Mucosa of descending colon (tissue), 3 donors: ENCODE measurements at places on chromosomes 16 and 17. TPM values are rescaled to one million over a fixed set of nuclear protein-coding genes. Genes with fewer than 3 reads are reported as not detected.

Gene KDM6B
- total RNA-seq = 54.6 TPM

DNA sequence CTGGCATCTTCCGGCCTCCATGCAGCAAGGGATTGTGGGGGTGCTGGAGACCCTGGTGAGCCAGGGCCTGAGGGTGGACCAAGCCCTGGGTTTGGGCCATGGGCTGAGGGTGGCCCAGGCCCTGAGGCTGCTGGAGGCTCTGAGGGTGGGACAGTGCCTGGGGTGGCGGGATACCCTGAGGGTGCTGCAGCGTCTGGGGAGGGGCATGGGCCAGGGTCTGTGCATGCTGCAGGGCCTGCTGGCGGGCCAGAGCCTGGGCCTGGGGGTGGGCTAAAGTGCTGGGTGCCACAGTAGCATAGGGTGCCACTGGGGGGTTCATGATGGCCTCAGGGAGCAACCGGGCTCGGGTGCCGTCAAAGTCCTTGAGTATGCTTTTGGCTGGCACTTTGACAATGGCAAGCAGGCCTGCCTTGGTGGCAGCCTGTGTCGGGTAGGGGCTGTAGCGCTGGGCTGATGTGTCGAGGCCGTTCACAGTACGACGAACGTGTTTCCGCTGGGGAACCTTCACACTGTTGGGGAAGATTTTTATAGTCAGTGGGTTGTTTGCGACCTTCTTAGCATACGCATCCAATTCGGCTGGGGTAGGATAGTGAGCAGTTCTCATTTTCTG, 15.6 kb downstream of the TRAF4 start:
- no peak for DNase-seq

DNA sequence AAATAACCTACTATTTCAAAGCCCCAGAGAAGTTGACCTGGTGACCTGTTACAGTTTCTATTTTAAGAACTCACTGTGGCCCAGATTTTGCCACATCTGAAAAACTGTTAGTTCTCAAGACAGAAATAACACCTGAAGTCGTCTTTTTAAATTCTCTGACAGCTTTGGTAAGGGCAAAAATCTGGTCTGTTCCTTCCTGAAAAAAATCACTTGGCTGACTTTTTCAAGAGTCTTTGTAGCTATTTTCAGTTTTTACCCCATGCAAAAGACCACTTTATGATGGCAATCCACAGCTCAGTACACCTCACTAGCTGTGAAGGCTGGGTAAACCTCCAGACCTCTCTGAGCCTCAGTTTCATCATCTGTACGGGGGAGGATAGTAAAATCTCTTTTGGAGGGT, 60.7 kb upstream of the SREBF1 start:
- DNase-seq = no peak

Gene SOX9
- 46.0 TPM for total RNA-seq

Gene UTS2R
- not detected for total RNA-seq

GRCh38 chr16:84521497-84521770, 17.0 kb upstream of the MEAK7 start:
- DNase-seq = no peak

DNA sequence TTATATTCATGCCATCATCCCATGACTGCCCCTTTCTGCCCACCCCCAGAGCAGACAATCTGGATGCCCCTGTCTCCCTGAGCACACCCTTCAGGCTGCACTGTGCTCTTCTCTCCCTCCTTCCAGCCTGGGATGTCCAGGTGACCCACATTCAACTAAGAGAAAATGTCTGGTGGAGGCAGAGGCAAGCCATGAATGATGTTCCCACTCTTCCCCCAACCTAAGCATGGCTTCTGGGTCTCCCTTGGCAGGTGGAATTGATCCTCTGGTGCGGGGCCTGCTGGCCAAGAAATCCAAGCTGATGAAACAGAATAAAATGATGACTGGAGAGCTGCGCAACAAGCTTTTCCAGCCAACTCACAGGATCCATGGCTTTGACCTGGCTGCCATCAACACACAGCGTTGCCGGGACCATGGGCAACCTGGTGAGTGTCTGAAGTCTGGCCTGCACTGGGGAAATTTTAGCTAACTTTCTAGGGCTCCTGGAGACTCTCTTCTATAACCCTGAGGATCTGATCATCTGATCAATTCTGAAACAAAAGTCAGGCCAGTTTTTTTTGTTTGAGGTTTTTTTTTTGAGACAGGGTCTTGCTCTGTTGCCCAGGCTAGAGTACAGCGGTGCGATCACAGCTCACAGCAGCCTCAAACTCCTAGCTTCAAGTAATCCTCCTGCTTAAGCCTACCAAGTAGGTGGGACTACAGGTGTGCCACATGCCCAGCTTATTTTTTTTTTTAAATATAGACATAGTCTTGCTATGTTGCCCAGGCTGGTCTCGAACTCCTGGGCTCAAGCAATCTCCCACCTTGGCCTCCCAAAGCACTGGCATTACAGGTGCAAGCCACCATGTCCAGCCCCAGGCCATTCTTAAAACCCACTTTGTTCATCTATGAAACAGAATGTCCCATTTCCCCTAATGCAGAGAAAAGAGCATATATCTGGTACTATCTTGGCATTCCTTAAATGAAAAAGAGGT, 14.5 kb downstream of the MPO start:
- no peak for DNase-seq

Gene KCNG4
- not detected for total RNA-seq

Gene ACSM3
- total RNA-seq = 27.0 TPM

GRCh38 chr16:87585442-87586200, 16.7 kb upstream of the JPH3 start:
- no peak for DNase-seq

Gene NOL3
- total RNA-seq = 32.0 TPM

GRCh38 chr16:80208015-80208414, 332.8 kb upstream of the DYNLRB2 start:
- no peak for DNase-seq

GRCh38 chr16:70432723-70433457, 6.0 kb downstream of the ST3GAL2 start:
- DNase-seq = no peak

DNA sequence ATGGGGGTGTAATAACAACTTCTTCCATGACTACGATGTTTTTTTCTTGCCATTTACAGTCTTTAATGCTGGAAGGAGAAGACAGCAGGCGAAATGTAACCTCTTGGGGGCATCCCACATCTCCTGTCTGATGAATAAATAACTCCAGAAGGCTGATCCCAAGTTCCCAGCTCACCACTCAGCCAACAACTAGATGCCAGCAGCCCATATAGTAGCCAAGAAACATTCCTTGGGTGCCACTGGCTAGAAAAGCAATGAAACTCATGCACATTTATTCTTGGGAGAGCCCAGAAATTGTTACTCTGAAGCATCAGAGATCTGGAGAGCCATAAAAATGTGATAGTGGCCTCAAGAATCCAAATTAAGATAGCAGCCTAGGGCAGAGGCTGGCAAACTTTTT, 22.7 kb upstream of the TMEM101 start:
- no peak for DNase-seq

DNA sequence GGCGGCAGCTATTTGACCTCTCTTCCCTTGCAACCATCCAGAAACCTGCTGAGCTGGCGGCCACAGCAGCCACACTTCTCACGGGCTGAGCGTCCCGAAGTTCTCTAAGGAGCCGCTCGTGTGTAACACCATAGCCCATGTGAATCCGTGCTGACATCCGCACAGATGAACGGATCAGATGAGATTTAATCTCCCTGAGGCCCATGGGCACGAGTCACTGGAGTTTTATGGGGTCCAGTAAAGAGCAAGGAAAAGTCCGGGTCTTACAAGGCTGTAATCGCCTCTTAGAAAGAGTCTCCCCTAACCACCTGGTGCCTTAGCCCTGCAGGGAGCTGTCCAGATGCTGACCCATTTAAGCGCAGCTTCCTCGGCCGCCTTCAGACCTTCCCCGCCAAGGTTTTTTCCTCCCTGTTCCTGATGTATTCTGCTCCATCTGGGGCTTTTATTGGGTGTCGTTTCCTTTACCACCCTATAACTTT, 5.5 kb upstream of the CACNG5 start:
- DNase-seq = no peak

DNA sequence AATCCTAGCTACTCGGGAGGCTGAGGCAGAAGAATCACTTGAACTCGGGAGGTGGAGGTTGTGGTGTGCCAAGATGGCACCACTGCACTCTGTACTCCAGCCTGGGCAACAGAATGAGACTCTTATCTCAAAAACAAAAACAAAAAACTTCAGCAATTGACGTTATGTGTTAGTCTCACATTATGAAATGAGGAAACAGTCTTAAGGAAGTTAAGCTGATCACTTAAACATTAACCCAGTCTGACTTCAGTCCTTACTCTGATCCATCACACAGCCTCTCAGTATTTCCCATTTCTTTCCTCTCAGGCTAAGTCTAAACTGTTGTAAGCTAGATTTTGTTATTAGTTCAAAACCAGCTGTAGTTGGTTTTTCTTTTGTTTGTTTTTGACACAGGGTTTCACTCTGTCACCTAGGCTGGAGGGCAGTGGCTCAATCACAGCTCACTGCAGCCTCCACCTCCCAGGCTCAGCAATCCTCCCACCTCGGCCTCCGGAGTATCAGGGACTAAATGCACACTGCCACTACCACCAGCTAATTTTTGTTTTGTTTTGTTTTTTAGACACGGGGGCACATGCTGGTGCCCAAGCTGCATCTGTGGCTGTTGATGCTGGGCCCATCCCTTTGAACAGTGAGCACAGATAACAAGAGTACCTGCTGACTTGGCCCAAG, 6.3 kb downstream of the JPT1 start:
- no peak for DNase-seq

- DNase-seq = no peak
Measured at GRCh38 chr17:50480854-50481490, 2.3 kb downstream of the RSAD1 start.

DNA sequence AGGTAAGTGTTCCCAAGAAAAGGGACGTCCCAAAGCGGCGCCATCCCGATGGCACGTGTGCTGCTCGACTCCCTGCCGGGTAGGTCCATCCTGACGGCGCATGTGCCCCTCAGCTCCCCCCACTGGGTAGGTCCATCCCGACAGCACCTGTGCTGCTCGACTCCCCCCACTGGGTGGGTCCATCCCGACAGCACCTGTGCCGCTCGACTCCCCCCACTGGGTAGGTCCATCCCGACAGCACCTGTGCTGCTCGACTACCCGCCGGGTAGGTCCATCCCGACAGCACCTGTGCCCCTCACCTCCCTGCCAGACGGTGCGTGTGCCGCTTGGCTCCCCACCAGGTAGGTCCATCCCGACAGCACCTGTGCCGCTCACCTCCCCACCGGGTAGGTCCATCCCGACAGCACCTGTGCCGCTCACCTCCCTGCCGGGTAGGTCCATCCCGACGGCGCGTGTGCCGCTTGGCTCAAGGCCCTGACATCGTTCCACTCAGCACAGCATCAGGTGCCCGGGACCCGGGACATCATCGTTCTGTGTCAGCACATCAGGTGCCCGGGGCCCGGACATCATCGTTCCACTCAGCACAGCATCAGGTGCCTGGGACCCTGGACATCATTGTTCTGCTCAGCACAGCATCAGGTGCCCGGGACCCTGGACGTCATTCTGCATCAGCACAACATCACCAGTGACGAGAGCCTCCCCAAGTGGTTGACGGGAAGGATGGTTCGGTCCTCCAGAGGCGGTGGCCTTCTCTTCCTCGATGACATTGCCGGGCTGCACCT, 5.7 kb upstream of the FN3K start:
- DNase-seq = no peak

DNA sequence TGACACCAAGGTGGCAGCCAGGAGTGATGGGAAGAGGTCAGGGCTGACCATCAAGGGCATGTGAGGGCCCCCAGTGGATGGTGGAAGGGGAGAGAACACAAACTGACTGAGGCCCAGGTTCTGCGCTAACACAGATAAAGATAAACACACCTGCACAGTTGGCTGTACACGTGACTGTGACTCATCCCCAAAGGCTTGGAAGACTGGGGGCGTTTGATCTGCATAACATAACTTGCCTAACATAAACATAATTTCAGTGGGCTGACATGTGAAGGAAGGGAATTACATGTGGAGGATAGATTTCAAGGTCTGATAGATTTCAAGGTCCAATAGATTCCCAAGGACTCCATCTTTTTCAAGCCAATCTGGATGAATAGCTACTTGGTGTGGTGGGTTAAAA, 100.9 kb upstream of the TNRC6C start:
- DNase-seq = no peak

Gene ZNF629
- total RNA-seq = 14.6 TPM

GRCh38 chr17:16442141-16442540, 26.8 kb downstream of the TRPV2 start:
- DNase-seq = no peak

Gene EIF1
- total RNA-seq = 915 TPM

GRCh38 chr17:74605361-74605760, 13.3 kb upstream of the CD300LD start:
- DNase-seq = no peak

- no peak for DNase-seq
Measured at GRCh38 chr17:60989379-60989778, 311.7 kb downstream of the BCAS3 start.

- no peak for DNase-seq
Measured at GRCh38 chr17:66255112-66255511, 25.9 kb upstream of the APOH start.

Gene PERCC1
- total RNA-seq = 0.34 TPM

- DNase-seq = no peak
Measured at GRCh38 chr17:49486012-49486641, 9.0 kb upstream of the NGFR start.

GRCh38 chr16:58442547-58442946, 50.3 kb downstream of the GINS3 start:
- no peak for DNase-seq

DNA sequence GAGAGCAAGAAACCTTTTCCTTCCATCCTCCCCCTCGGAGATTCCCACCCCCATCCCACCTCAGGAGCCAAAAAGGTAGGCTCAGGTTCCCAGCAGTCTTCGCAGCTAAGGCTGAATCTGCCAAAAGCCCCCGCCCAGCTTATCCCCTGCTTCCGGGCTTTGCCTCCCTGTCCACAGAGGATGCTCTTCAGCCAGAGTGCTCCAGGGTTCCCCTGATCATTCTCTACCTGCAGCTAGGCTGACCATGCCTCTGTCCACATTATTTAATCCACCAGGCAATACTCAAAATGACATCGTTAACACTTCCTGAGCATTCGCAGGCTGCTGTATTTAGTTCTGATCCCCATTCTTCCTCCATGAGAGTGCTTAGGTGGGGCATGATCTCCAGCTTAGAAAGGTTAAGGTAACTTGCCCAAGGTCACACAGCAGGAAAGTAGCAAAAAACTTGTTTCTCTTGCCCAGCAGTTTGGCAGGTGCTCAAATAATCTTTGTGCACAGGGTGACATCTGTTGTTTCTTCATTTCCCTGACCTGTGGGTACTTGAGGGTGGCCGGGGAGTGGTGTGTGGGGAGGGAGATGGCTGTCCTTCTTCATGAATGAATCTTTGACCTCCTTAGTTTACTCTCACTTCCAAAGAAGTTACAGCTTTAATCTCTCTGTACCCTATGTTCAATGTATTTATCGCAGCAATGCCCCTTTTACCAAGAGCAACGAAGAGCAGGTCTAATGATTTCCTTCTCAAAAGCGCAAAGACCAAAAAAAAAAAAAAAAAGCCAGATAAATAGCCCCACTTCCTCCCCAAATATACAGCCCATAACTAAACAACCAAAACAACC, 848 bp upstream of the TBKBP1 start:
- DNase-seq = no peak
